Stimulated activated naive CD4-positive, alpha-beta T cell treated with Interleukin-2 at 50 U/mL for 16 hours (primary cell): ENCODE measurements at places on chromosomes 3 and 15.

DNA sequence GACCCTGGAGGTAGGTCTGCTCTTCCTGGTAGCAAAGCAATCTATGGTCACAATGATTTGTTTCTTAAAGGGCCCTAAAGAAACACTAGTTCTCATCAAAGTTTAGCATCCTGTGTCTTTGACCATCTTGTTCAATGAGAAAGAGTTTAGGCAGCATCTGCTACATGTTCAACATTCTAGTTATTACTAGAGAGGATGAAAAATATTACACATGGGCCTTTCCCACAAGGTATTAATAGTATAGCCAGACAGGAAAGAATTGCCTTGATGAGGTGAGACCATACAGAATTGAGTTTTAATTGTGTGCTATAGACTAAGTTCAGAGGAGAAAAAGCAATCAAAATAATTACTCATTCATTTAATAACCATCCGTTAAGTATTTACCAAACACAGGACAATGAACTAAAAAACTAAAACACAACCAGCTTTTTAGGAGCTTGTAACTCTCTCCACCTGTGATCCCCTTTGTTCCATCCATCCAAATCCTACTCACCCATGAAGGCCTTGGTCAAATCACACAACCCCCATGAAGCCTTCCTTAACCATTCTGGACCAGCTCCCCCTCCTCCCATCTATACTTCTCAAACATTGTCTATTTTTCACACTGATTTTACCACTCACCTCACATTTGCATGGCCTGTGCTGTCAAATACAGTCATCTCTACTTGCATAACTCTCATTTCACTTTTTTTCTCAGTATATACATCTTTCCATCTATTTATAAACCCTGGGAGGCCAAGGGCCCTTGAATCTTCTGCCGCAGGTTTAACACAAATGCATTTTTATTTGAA lies 122.9 kb downstream of the RORA start:
- DNase-seq, result no peak

GRCh38 chr3:184339001-184339400 lies 1.6 kb downstream of the FAM131A start:
- no peak for DNase-seq

- no peak for DNase-seq
These were observed 17.5 kb downstream of the EFCAB12 start for GRCh38 chr3:129410971-129411370.

- no peak for DNase-seq
These were observed 226.7 kb upstream of the FEZF2 start for GRCh38 chr3:62600033-62600432.

GRCh38 chr15:51878446-51879386 lies 49.3 kb downstream of the TMOD3 start:
- no peak for DNase-seq

DNA sequence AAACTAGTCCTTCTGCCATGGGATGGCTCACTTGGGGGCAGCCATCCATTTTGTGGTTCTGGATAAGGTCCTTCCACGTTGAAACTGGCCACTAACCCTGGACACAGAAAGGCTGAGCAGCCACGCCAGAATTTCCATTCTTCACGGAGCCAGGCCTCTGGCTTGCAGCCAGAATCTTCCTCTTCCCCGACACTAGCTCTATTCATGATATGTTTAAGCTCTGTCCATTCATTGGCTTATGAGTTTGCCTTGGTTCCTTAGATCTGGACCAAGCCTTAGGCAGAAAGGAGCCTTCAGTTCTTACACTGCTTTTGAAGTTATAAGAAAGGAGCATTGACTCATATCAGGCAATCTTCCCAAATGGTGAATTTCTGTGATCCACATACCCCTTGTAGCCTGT lies 288.4 kb upstream of the GOLGA6L4 start:
- no peak for DNase-seq

DNA sequence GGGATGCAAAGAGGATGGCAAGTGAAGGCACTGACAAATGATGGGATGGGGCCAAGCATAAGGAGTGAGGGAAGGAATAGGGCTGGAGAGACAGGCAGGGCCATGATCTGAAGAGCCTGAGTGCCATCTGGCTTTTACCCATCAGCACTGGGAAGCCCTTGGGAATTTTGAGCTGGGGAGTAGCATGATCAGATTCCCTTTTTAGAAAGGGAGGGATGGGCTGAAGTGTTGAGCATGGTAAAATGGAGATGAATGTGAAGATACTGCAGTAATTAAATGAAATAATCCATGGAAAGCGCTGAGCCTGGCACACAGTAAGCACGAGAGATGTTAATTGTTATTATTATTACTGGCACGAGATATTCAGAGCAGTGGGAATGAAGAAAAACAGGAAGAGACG lies 9.9 kb downstream of the RBP1 start:
- no peak for DNase-seq

- DNase-seq, result no peak
These were observed 32.6 kb downstream of the HHLA2 start for GRCh38 chr3:108328821-108329486.

GRCh38 chr3:121896823-121897222 lies 2.6 kb downstream of the SLC15A2 start:
- no peak for DNase-seq

DNA sequence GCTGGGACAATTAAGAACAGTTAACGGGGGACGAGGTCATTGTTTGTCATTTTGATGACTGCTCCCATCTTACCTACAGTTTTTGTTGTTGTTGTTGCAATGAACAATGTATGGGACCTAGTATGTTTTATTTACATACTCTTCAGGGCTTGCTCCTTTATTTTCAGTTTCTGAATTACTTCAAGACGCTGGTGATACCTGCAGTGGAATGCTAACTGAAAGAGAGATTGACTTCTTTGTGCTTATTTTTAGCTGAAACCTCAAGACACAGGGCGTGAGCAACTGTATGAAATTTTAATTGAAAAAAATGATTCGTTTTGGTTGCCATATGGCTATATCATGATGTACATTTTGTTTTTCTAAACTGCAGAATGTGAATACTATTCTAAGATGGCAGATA lies 297.9 kb downstream of the EDEM1 start:
- DNase-seq, result no peak

GRCh38 chr3:169596126-169596525 lies 67.4 kb downstream of the MECOM start:
- DNase-seq, result no peak

GRCh38 chr15:37102305-37103162 lies 2.2 kb upstream of the MEIS2 start:
- no peak for DNase-seq

GRCh38 chr3:102741105-102741504 lies 306.3 kb downstream of the ZPLD1 start:
- no peak for DNase-seq

DNA sequence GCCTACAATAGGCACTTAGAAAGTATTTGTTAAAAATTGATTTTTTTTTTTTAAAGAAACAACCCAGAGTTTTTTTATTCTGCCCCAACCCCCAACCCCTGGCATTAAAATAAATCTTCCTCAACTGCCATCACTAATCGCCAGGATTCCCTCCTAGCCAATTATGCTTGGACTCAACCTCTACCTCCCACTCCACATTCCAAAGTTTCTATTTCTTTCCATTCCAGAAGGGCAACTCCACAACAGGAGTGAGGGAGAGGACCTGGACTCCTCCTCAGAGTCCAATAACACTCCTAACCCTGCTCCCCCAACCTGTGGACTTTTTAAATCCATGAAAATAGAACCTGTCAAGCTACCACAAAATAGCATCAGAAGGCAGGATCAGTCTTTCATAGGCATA lies 99.4 kb downstream of the ADAMTS9 start:
- DNase-seq, result no peak

DNA sequence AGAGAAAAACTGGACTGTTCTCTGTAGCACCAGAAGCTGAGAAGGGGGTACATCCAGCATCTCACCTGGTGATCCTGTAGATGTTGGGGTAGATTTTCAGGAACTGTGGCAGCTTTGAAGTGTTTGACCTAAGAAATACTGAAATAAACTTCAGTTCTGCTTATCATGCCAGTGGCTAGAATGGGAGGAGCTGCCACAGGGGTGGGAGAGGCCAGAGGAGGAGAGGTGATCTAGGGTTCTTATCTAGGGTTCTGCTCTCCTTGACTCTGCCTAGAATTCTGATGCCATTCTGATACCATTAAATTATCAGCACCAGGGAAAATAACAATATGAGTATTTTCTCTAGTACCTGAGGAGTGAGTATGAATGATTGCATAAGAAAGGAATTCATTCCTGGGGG lies 10.2 kb upstream of the CPOX start:
- no peak for DNase-seq

DNA sequence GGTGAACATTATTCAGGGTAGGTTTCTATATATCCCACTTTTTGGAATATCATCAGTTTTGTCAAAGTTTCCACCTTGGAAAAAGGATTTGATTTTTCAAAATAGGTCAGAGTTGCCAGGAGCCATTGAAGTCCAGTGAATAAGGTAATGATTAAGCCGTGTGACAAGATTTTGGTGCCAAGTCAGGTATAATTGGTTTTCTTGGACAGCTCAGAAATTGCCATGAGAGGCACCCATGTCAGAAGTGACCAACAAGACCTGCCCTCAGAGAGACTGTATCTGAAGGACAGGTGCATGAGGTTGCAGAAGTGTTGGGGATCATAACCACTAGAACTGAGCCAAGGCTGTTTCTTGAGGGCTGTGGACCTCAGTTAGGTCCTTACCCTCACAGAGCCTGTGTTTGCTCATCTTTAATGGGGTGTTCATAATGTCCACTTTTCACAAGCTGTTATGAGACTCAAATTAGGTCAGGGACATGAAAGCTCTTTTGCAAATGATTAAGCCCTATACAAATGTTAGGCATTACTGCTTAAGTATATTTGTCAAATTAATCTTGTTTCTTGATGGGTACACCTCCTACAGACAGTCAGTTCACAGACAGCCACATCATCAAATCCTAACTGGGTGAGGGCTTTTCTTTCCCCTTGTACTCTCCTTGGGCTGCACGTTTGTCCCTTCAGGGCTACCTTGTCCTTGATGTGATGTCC lies 32.3 kb downstream of the CASR start:
- no peak for DNase-seq

DNA sequence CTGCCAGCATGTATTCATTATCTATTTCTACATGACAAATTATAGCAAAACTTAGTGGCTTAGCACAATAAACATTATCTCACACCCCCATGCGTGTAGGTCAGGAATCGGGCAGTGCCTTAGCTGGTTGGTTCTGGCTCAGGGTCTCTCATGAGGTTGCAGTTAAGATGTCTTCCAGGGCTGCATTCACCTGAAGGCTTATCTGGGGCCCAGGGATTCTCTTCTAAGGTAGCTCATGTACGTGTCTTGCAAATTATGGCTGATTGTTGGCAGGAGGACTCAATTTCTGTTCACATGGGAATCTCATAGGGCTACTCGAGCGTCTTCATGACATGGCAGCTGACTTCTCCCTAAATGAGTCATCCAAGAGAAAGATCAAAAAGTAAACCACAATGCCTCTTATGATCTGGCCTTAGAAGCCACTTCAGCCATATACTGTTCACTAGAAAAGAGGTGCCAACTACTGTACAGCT lies 42.9 kb upstream of the TSC22D2 start:
- DNase-seq, result no peak

DNA sequence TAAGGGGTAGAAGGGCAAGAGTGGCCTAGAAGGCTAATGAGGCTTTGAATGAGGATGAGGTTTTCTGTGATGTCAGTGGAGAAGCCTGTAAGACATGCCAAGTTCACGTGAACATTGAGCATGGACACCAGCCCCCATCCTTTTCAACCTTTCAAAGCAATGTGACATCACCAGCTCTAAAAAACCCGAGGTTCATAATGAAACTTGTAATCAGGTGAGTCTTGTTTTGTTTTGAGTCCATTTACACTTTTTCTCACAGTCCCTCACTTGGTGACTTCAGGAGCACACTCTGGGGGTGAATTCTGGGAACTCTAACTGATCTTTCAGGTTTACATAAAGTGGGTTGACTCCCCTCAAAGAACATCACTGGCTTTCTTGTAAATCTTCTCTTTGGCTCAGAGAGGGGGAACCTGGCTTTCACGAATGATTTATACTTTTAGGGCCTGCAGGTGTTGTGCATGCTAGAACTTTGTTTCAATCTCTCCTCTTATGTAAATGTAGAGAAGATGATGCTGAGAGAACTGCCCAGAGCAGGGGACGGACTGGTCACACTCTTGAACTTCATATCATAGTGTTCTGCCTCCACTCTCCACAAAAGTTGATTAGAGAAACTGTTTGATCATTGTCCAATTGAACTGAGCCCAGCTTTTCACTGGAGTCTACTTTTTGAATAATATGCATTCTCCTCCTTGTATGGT lies 224.7 kb upstream of the SATB1 start:
- DNase-seq, result peak; percentile 28

DNA sequence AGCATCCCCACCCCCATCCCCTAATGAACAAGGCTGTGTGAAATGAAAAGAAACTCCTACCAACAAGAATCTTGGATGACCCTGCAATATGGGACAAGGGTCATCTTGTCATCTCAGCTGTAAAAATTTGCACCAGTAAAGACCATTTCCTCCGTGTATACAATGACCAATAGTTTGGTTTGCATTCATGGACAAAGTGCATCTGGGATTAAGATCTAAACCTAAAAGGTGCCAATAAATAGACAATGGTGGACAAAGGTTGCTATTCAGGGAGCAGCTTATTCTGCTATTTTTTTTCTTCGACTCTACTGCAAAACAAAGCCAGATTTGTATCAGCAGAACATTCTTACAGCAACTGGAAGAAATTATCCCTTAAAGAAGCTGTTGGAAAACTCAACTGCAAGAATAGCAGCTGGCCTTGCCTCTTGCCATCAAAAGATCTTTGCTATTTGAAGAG lies 8.0 kb downstream of the MGLL start:
- DNase-seq, result no peak

DNA sequence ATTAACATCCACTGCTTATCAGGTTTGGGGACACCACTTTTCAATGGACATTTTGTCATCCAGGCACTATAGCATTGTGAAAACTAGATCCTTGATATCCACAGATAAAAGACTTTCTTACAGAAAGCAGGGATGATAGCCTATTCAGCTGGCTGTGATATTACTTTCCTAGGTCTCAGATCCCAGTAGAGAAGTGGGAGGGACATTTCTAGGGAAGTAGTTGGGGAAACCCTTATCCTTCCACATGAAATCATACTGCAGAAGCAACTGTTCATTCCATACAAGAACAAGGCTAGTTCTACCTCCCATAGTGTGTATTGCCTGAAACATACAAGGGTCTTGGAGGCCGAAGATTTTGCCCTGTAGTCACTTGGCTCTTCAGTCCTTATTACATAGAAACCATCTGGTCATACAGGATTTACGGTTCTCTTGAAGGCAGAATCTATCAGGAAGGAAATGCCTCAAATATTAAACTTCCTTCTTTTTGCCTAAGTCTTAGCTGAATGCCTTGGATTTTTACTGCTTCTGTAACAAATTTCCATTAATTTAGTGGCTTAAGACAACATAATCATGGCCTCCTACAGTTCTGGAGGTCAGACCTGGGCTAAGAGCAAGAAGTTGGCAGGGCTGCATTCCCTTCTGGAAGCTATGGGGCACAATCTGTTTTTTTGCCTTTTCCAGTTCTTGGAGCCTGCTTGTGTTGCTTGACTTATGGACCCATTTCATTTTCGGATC lies 119.4 kb downstream of the ECT2 start:
- DNase-seq, result no peak

GRCh38 chr3:191292243-191293015 lies 36.8 kb upstream of the CCDC50 start:
- DNase-seq, result no peak

GRCh38 chr3:74571118-74571517 lies 43.3 kb downstream of the CNTN3 start:
- no peak for DNase-seq
